ENCODE measurements at places on chromosomes 11 and 22.

DNA sequence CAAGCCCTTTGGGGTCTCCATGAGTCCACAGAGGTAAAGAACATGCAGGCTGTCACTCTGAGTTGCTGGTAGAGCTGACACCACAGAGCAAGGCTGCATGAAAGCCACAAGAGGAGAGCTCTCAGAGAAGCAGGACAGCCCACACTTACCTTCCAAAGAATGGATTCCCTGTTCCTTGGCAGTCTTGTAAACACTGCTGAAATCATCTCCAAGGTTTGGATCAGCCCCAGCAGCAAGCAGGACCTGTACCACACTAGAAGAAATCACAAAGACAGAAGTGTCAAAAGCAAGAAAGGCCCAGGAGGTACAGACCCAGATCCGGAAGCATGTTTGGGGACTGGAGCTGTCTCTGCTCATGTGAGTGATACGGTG, 54.2 kb downstream of the CLPB start:
- DNase-seq = no peak

DNA sequence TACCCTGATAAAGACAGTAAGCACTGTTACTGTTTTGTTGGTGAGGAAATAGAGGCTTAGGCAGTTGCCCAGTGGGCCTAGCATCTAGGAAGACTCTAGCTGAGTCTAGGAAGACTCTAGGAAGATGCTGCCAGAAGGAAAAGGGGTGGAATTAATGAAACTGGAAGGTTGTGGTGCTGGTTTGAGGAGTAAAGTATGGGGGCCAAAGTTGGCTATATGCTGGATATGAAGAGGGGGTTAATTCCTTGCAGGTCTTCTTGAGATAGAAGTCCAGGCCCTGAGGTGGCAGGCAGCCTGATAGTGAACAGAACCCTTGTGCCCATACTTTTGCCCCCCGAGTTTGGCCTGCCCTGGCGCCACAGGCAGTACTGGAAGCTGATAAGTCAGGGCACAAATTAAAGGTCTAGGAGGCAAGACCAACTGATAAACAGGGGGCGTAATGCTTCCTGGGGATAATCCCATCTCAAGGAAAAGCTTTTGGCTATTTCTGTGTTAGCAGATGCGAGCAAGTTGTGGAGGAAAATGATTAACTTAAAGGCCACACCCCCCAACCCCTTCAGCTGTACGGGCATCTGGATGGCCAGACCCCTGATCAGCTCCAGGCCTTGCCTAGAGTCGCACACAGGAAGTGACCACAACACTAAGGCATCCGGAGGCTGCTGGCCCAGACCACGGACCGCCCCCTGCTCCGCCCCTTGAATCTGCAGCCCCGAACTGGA, 3.1 kb downstream of the ILK start:
- peak; percentile 87 for DNase-seq

- DNase-seq = no peak
These were observed 630 bp downstream of the CD5 start for GRCh38 chr11:61102667-61103571.

- DNase-seq = no peak
These were observed 19.9 kb upstream of the SYT13 start for GRCh38 chr11:45305874-45306623.

- DNase-seq = no peak
These were observed 322.2 kb downstream of the LUZP2 start for GRCh38 chr11:24819006-24819405.
